CD8-positive, alpha-beta T cell (primary cell): ENCODE measurements at places on chromosomes 6 and 20.

DNA sequence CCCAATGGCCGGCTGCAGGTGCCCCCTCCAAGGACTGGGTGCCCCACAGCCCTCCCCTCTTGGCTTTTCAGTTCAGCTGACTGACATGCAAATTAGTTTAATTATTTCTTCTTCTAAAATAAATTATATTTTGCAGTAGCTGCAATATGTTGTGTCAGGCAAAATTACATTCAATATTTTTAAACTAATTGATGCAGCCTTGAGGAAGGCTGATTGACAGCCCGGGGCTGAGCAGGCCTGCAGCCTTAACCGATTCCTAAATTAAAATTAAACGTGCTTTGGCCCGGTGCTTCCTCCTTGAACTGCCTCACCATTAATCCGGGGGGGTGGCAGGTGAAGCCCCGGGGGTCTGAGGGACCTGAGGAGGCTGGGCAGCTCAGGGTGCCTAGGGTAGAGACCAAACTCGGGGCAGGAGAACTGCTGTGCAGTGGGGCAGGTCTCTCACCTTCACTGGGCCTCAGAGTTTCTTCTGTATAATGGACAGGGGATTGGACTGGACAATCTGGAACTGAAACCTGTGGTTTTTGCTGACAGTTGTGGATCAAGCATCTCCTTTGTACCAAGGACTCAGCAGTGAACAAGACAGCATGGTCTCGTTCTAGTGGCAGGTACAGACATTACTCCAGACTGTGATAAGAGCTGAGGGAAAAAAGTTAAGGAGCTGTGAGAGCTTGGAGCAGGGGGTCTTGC, 72.5 kb downstream of the CD40 start:
- DNase-seq: no peak

GRCh38 chr6:73537677-73538076, 16.8 kb upstream of the EEF1A1 start:
- no peak for DNase-seq

DNA sequence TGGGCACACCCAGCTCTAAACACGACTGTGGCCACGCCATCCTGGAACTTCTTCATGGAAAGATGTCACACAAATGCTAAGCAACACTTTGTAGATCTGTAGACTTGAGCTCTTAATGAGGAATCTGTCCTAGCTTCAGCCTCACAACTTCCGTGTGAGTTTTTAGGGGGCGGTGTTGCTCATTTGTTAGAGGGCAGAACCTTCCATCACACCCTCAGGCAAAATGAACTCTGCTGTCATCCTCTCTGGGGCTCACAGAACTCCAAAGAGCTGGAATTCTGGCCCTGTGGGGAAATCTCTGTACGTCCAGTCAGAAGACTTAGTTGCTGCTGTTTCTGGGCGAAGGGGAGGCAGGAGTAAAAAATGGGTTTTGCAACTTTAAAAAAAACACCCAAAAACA, 49.8 kb downstream of the NRN1 start:
- no peak for DNase-seq

- DNase-seq: peak; percentile 25
Measured at GRCh38 chr6:106448000-106448426, 87.5 kb downstream of the CRYBG1 start.

DNA sequence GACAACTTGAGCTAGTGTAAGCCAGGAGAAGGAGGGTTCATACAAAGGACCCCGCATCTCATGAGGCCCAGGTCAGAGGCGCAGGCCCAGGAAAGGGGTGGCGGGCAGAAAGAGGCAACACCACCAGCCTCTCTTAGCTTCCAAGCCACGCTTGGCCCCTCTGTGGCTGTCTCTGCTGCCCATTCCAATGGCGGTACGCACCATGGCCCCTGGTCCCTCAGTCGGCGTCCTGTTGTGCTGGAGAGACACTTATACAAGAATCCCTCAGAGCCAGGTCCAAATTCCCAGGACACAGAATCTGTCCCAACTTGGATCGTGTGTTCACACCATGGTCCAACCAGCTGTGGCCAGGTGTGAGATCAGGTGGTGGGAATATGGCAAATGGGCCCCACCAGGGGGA, 127.0 kb upstream of the CDH4 start:
- DNase-seq: no peak

- DNase-seq: no peak
Measured at GRCh38 chr6:108559884-108560462, 744 bp upstream of the FOXO3 start.

GRCh38 chr6:6730831-6731230, 142.3 kb downstream of the LY86 start:
- DNase-seq: no peak

GRCh38 chr20:18778690-18779392, 34.7 kb upstream of the SCP2D1 start:
- DNase-seq: no peak

GRCh38 chr6:21831521-21832291, 238.2 kb downstream of the SOX4 start:
- no peak for DNase-seq

GRCh38 chr6:42301986-42302385, 84.3 kb upstream of the MRPS10 start:
- DNase-seq: no peak

GRCh38 chr6:128821116-128821515, 61.8 kb upstream of the LAMA2 start:
- DNase-seq: no peak

GRCh38 chr6:125285936-125286335, 15.8 kb downstream of the HDDC2 start:
- DNase-seq: no peak

DNA sequence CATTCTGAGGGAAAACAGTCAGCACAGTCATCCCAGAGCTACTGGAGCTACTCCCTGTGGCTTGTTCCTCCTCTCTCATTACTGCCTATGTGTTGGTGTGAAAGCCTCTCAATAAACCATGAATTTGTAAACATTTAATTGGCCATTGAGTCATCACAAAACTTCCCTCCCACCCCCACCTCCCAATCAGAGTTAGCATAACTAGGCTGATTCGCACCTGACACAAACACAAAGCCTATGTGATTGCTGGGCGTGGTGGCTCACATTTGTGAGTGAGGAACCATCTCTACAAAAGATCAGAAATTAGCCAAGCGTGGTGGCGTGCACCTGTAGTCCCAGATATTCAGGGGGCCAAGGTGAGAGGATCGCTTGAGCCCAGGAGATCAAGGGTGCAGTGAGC, 17.1 kb upstream of the SNTA1 start:
- DNase-seq: no peak

GRCh38 chr6:83890520-83890919, 31.0 kb downstream of the CYB5R4 start:
- no peak for DNase-seq

DNA sequence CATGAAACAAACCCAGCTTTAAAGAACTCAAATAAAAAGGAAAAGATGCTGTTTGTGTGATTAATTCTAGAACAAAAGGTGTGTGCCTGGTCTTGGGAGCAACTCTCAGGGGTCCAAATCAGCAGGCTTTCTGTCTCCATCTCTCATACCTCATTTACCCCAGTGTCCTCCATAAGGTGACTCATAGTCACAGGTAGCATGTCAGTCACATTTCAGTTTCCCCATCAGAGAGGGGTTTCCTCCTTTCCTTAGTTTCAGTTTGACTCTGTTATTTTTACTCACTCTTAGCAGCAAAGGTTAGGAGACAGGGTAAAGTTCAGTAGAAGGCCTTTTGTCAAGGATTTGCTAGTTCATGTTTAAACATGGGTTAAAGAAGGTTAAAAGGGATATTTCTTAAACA, 46.2 kb downstream of the OGFRL1 start:
- no peak for DNase-seq

DNA sequence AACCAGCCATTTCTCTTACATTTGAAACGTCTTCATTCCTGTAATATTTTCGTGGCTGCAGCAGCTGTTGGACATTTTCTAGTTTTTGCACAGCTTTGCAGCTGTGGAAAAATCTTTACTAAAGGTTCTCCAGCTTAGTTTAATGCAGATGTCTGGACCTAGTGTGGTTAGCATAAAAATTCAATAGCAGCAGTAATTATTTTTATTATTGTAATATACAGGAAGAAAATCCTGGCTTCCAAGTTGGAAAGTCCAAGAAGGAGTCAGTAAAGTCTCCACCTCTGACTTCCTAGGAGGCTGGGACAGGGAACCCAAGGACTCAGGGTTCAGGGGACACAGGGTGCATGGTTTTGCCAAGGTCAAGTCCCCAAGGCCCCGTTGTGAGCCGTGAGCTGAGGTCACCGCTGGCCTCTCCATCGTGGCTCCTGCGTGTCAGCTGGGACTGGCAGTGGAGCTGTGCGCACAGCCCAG, 230.6 kb downstream of the FNDC1 start:
- DNase-seq: no peak

- peak; percentile 42 for DNase-seq
Measured at GRCh38 chr6:75855052-75855451, 106.0 kb downstream of the MYO6 start.

- DNase-seq: no peak
Measured at GRCh38 chr6:151007076-151007475, 141.6 kb downstream of the MTHFD1L start.

- no peak for DNase-seq
Measured at GRCh38 chr20:22905658-22906057, 129.5 kb upstream of the SSTR4 start.

DNA sequence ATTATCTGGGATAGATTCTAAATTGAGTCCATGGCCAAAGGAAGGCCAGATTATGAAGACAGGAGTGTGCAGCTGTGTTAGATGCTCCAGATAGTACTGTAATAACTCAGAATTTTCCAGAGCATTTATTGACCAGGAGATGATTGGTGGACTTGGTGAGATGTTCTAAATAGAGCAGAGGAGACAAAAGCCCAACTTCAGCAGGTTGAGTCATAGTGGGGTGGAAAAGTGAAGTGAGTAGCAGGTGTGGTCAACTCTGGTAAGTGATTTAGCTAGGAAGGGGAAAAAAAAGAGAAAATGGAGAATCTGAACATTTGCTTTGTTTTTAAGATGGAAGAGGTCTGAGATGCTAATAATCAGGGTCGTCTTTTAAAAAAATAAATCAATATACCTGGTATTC, 227.4 kb downstream of the TMEM200A start:
- DNase-seq: no peak

GRCh38 chr6:1686117-1687098, 76.7 kb downstream of the FOXC1 start:
- DNase-seq: no peak

GRCh38 chr6:22949967-22950366, 380.6 kb downstream of the HDGFL1 start:
- DNase-seq: no peak

DNA sequence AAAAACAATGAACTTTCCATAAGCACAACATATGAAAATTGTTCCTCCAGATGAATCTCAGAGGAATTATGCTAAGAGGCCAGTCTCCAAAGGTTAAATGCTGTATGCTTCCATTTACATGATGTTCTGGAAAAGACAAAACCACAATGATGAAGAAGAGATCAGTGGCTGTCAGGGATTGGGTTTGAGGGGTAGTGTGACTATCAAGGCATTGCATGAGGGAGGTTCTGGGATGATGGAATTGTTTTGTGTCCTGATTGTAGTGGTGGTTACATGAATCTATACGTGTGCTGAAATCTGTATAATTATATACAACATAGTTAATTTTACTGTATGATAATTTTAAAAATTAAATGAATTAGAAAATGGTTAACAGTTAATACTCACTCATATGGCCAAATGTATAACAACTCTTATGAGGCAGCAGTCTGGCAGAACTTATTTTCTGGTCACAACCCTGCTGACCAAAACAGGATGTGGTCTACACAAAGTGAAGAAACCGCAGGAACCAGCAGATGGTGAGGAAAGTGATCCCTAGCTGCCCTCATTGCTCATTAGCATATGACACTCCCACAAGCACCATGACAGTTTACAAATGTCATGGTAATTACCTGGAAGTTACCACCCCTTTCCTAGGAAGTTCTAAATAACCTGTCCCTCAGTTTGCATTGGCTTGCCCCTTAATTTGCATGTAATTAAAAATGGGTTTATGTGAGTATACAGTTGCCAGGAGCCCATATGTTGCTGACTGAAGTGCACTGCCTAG, 31.9 kb downstream of the NSFL1C start:
- DNase-seq: peak; percentile 87

GRCh38 chr6:30592287-30592686, 21.0 kb downstream of the ABCF1 start:
- DNase-seq: no peak

DNA sequence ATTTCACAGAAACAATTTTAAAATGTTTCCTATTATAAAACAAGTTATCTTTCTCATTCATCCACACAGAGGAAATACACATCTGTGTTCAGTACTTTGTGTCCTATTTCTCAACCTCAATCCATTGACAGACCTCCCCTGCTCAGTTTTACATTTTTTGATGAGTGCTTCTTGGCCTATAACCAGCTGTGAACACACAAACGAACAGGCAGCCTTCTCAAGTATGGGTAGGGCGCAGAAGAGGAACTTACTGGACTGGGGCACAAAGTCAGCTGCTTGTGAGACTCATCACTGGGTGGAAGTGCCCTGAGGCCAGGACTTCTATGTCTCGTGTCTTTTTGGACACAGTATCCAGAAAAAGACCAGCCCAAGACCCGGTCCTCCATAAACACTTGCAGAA, 2.8 kb downstream of the RPS6KA2 start:
- DNase-seq: no peak

DNA sequence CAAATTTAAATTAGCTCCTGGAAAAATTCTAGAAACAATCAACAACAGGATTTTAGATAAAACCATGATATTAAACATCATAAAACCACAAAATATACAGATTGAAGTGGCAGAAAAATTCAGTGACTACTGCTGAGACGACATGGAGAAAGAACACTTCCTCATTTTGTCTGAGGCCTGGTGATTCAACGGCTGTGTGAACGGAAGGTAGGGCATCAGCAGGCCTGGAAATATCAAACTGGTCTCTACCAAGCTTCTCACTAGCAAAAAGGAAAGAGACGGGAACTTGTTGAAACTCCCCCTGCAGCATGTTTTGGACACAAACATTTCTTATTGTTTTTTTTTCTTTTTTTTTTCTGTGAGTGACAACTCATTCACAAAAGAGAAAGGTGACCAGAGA, 58.0 kb upstream of the AHI1 start:
- DNase-seq: no peak

DNA sequence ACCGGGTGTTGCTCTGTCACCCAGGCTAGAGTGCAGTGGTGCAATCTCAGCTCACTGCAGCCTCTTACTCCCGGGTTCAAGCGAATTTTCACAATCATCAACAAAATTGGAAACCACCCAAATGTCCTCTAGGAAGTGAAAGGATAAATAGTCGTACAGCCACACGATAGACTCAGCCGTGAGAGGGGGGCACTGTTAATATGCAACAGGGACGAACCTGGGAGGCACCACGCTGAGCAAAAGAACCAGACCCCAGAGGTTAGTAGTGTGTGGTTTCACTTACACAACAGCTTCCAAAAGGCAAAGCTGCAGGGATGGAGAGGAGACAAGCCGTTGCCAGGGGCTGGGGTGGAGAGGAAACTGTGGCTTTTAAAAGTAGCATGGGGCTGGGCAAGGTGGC, 30.1 kb upstream of the NTSR1 start:
- no peak for DNase-seq

DNA sequence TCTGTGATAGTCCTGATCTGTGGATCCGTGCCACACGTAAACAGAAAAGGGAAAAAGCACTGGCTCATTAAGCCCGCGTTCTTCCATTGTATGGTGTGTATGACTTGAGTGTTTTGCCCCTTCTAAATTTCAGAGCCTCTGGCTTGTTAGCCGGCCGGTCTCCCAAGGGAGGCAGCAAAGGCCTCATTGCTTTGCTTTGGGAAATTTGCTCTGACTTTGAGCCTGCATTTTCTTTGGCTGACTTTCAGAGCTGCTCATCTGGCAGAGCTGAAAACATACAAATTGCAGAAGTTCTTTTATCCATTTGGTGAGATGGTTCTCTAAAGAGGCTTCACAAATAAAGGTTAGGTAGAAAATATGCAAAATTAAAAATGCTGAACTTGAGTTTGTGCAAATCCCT, 123.0 kb downstream of the UTRN start:
- DNase-seq: no peak

GRCh38 chr6:142665393-142665792, 279.6 kb downstream of the HIVEP2 start:
- no peak for DNase-seq
